Bone marrow (tissue), 2 donors: ENCODE measurements at places on chromosomes 1 and 21.

DNA sequence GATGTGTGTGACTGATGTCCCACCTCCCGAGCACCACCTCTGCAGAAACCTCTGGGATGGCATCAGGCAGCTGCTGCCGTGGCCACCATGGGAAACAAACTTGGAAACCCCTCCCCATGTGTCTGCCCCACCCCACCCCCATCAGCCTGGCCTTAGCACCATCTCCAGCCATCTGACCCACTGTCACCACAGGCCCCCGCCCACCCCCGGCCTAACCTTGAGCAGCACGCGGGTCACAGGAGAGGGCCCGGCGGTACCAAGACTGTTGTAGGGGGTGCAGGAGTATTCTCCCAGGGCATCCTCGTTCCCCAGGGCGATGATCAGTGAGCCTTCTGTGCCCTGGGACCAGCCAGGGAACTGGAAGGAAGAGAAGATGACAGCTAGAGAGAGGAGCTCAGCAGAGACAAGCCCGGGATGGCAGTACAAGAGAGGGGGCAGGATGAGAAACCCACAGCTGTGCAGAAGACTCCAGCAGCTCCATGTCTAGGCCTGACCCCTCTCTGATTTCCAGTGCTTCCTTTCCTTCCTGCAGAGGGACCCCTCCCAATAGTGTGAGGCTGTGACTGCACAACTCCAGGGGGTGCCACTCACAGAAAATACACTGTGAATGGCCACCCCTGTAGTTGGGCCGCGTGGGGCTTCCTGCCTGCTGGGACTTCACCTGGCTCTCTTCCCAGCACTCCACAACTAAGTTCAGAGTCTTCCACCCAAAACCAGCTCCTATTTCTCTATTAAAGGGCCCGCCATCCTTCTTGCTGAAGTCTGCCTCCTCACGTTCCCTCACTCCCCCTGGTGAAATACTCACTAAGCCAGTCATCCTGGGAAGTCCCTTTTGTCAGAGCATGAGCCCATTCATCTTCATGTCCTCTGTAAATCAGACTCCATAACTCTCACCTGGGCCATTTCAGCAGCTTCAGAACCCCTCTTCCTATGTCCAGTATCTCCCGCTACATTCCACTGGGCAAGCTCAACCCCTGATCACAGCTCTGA, 7.3 kb upstream of the TAGLN2 start:
- DNase-seq, result no peak

- DNase-seq, result no peak
Observed at GRCh38 chr1:41677620-41678019, 193.1 kb upstream of the EDN2 start.

- DNase-seq, result no peak
Observed at GRCh38 chr21:37531431-37531932, 164.9 kb downstream of the DYRK1A start.

GRCh38 chr1:34642679-34643078, 112.2 kb upstream of the GJB5 start:
- DNase-seq, result no peak

- DNase-seq, result no peak
Observed at GRCh38 chr1:6423321-6423999, 1.1 kb upstream of the ESPN start.

GRCh38 chr1:41355761-41356160, 5.5 kb upstream of the FOXO6 start:
- no peak for DNase-seq

DNA sequence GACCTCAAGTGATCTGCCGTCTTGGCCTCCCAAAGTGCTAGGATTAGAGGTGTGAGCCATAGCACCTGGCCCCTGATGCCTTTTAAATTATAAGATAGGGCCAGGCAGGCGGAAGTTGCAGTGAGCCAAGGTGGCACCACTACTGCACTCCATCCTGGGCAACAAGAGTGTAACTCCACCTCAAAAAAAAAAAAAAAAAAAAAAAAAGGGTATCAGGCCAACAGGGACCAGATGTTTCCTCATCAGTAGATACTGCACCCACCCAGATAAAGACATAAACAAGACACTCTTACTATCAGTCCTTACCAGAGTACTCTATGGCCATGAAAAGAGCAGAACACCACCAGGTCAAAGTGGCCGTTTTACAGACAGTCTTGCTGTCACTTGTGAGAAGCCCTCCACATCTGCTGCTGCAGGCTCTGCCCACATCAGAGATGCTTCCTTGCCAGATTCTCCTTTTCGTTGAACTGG, 3.3 kb downstream of the C21orf58 start:
- no peak for DNase-seq
